ENCODE measurements at places on chromosomes 1 and 21. TPM values are rescaled to one million over a fixed set of nuclear protein-coding genes. Genes with fewer than 3 reads are reported as not detected.

The AJAP1 gene
- total RNA-seq = 7.3 TPM

DNA sequence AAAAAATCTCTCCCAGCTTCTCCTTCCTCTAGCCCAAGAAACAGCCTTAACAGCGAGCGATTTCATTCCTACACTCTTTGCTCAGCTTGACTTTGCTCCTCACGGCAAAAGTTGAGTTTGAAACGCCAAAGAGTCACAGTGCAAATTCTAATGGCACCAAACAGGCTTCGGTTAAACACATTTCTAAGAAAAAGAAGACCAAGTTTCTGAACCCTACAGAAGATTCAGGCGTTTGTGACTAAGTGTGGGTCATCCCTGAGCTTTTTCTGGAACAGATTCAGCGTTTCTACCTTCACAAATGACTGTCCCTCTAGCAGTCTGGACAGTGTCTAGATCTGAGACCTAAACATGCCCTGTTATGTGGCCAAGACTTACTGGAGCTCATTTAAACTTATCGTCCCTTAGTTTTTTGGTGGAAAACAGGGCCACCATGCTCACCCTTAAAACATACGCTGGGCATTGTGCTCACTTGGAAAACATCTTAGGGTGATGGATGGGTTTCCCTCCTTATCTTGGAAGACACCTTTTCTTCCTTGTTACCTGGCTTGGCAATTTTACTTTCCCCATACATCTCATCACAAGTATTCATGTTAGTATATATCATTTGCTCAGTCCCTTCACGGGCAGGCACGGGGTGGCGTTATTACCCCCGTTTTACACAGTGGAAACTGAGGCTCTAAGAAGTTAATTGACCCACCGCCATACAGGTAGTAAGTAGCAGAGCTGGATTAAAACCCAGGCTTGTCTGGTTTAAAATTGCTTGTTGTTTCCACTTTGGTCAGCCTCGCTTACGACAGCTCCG lies 1.0 kb downstream of the C1orf198 start:
- no peak for DNase-seq

The IFNLR1 gene
- total RNA-seq = 0.16 TPM

The CSF3R gene
- total RNA-seq = 2.2 TPM

The NPHS2 gene
- not detected for total RNA-seq

- no peak for DNase-seq
Observed at GRCh38 chr1:165303386-165303785, 53.1 kb downstream of the LMX1A start.

DNA sequence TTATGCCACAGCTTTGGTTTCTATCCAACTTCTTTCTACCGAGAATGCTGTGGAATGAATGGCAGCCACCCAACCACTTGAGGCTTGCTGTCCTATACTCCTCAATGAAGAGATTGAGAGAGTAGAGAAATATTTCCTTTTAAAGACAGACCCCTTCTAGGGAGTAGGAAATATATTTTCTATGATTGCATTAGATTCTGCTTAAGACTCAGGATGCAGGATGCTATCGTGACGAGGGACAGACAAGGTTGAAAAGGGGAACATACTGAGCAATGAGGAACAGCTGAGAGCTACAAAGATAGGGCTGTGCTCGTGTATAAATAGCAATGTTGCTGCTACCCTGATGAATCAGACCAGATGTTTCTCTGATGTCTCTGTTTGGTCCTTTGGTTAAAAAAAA lies 7.1 kb upstream of the RASAL2 start:
- DNase-seq = no peak

DNA sequence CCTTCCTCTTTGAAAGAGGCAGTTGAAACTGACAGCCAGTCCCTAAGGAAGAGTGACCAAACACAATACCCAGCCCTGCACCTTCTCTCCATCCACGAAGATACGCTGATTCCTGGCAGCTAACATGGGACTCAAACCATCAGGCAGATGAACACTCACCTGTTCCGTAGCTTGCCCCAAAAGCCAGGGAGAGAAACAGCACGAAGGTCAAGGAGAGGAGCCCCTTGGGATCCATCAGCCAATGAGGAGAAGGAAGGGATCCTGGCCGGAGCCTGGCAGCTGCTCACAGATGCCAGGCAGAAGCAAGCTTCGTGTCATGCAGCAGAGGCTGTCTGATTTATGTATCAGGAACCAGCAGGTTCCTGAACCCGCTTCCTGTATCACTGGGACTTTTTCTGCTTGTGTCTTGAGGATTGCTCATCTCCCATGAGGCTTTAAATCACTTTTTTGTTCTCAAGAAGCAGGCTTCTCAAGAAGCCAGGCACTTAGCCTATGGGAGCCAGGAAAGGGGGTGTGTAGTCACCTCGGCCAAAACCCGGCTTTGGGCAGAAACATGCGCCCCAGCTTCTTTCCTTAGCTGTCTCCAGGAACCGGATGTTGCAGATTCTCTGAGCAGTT lies at the start of gene SLAMF1:
Gene SLAMF1 (minus strand): TSS at position 334 of the 618 bp plus-strand sequence. CDS start 99 bp downstream, at position 235.
- DNase-seq = no peak

GRCh38 chr1:93114391-93114790 lies 35.3 kb downstream of the MTF2 start:
- no peak for DNase-seq

- DNase-seq = no peak
Observed at GRCh38 chr1:213371847-213372619, 321.0 kb downstream of the RPS6KC1 start.

DNA sequence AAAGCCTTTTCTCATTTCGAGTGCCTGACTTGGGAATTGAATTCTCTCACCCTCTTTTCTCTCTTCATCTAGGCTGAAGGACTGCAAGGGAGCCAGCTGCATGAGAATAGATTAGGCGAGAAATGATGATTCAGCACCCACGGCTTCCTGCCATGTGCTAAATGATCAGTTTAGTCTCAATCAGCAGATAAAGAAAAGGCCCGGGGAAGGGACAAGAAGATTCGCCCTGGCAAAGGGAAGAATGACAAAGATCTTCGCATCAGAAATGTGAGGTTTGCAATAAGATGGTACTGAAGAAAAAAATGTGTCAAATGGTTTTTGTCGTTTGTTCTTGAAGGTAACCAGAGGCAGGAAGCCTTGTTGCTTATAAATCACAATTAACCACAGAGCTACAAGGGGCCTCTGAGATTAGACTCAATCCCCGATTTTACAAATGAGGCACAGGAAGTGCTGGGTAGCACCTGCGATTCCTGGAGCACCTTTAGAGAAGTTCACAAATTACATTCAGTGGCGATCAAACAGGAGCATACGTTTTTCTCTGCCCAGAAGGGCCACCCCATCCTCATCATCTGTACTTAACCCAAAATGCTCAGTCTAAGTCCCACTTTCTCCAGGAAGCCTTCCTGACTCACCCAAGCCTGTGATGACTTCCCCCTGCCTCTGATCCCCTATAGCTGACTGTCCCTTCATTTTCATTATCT lies 183.4 kb downstream of the ZNF281 start:
- no peak for DNase-seq

DNA sequence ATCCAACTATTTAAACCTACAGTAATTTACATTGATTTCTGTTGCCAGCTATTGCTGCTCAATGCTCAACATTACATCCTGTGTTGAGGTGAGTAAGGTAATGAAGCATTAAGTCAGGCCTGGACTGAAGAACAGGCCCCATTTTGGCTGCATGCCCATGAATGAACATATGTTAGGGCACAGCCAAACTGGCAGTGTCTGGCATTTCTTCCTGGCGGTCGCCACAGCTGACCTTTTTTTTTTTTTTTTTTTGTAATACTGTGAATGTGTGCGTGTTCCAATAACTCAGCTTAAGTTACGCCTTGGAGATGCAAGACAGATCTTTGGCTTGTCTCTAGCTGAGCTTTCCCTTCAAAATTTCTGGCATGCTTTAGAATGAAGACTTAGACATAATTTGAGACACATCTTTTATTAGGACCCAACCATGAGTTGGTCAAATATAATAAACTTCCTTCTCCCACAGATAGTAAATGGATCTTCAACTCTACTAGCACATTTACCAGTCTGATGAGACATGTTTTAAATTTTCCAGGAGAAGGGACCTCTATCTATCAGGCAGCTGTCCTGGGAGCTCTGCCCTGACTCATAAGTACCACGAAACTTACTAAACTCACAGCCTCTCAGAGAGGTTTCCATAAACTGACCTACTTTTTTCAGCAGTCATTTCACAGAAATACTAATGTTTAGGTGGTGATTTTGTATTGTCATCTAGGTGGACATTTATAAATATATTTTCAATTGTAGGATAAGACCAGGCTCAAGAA lies 341.1 kb upstream of the RUNX1 start:
- DNase-seq = no peak

The OVAAL gene
- not detected for total RNA-seq

GRCh38 chr21:35208810-35209517 lies 159.9 kb upstream of the RUNX1 start:
- DNase-seq = no peak

The S100A3 gene
- not detected for total RNA-seq

- no peak for DNase-seq
Observed at GRCh38 chr1:201223852-201224665, 33.4 kb downstream of the IGFN1 start.

The LRRC39 gene
- total RNA-seq = 8.0 TPM

The DCST2 gene
- total RNA-seq = 0.16 TPM

DNA sequence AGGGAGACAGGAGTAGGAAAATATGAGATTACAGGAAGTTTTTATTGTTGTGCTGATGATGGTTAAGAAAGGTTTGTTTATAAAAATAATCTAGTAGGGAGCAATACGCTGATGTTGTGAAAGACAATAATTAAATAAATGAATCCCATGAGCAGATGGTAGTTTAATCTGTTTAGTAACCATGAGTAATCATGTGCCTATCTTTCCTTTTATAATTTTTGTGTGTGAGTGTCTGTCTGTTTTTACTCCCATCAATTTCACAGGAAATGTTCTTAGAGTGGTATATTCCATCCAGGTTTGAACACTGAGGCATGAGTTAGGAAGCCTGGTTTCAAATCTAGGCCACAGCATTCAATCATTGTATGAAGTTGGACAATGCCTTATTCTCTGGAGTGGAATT lies 180.5 kb downstream of the OLFM3 start:
- DNase-seq = no peak

GRCh38 chr1:162913345-162913744 lies 52.4 kb upstream of the CCDC190 start:
- no peak for DNase-seq

The PRELP gene
- total RNA-seq = 0.16 TPM

DNA sequence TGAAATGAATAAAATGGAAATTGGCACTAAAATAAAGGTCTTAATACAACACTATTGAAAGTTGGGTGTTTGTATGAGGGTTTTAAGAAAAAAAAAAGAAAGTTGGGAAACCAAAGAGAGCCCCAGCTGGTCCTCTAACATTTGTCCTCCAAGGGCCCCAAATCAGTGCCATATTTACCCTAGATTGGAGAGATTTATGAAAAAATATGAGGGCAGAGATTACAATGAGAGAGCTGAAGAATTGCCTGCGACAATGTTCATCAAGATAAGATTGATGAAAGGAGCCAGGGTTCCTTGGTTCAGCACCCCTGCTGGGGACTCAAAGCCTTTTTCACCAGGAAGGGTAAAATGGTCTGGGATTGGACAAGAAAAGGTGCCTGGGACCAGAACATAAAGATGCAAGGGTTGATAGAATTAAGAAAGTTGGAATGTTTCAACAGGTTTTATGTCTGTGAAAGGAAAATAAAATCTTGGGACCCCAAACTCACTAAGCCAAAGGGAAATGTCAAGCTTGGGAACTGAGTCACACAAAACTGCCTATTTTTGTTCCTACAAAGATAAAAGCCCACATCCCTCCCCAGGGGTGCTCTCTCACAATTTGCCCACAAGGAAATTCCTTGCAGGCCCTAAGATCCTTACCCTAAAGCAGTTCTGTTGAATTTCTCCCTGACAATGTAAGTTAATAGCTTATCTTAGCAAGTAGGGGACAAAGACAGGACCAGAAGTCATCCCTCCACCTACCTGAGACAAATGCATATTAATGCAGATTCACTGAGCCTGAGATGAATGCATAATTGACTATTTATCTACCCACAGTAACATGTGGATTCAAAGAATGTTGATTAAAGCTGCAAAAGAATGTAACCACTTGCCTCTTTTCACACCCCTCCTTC lies 26.8 kb downstream of the CBR1 start:
- DNase-seq = no peak

GRCh38 chr1:7596126-7596965 lies 174.8 kb upstream of the VAMP3 start:
- no peak for DNase-seq

DNA sequence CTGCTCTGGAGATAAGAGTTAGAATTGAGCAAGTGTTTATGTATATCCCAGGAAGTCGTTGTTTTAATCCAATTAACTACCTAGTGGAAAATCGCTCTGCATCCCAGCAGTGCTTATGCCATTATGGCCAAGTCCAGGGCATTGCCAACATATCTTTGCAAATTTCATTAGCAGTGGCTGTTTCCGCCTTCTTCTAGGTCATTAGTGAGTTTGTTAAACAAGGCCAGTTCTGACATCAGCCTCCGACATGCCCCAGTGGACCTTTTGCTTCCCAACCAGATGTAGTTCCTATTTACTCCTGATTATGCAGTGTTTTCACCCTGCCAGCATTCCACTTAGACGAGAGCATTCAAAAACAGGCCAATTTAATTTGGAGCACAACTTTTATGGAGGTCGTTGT lies 106.8 kb upstream of the FAM78B start:
- DNase-seq = no peak

The HFM1 gene
- 56.5 TPM for total RNA-seq

GRCh38 chr21:44300262-44300959 lies 558 bp downstream of the PFKL start:
- no peak for DNase-seq

The KRTAP19-1 gene
- total RNA-seq = not detected

The ATG4C gene
- total RNA-seq = 35.7 TPM

- no peak for DNase-seq
Observed at GRCh38 chr1:152186556-152187285, 27.7 kb upstream of the RPTN start.

DNA sequence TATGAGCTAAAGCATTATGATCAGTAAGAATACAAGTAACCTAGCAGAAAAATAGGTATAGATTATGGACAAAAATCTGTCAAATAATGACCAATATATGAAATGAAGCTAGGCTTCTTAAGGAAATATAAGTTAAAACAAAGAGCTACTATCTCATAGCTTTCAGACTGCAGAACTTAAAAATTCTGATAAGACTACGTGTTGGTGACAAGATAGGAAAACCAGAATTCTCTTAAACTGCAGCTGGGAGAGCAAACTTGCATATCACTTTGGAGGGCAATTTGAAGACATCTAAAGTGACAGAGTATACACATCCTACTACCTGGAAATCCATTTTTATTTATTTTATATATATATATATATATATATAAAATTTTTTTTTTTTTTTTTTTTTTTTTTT lies 65.5 kb downstream of the LTN1 start:
- no peak for DNase-seq

GRCh38 chr1:202684716-202685115 lies 25.5 kb downstream of the SYT2 start:
- no peak for DNase-seq

- no peak for DNase-seq
Observed at GRCh38 chr1:7839526-7839925, 13.3 kb downstream of the UTS2 start.

DNA sequence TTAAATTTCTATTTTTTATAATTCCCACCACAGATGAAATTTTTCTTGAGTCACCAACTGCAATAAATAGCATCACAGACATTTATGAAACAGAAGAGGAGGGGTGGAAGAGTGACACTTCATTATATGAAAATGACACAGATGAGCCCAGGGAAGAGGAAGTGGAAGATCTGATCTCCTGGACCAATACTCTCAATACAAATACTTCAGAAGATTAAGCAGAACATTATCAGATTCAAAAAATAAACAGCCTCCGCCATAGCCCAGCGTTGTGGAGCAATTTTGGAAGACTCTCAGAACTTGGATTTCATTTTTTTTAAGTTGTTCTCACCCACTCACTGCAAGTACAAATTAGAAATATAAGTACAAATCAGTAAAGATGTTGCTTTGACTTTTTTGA lies 63.6 kb downstream of the UBE2U start:
- DNase-seq = no peak

- no peak for DNase-seq
Observed at GRCh38 chr1:77316966-77317365, 35.1 kb downstream of the AK5 start.
